CD4-positive, alpha-beta memory T cell (primary cell): ENCODE measurements at places on chromosomes 3 and 15.

DNA sequence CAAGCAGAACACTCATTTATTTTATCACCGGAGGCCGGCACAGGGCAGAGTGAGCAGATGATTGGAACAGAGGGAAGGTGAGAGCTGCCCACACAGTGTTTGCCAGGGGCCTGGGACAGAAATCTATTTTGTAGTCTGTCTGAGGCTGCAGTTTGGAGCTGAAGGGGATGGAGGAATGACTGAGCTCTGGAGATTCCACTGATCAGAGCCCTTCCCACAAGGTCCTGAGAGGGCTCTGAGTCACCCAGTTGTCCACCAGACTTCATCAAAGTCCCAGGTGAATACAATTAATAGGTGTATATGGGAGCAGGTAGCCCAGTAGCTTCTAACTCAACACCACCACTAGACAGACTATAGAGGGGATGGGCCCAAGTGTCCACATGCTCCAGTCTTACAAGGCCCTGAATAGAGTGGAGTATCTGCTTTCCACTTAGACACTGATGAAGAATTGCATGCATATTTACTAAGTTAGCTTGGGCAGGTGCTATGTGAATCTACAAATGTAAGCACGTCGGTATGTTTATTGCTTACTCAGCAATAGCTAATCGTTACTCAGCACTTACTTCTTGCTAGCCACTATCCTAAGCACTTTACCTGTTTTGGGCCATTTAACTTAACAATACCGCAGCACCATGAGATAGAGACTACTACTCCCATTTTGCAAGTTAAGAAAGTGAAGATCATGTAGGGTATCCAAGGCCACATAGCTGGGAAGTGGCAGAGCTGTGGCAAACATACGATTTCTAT is 2.7 kb upstream of the STARD5 start:
- no peak for DNase-seq

GRCh38 chr3:46027021-46027705 is at the start of gene XCR1:
Gene XCR1 (minus strand): TSS chr3:46027483. CDS start chr3:46021947, 5,536 bp downstream.
- no peak for DNase-seq

- no peak for DNase-seq
Observed at GRCh38 chr3:126956361-126956760, 26.6 kb upstream of the PLXNA1 start.

DNA sequence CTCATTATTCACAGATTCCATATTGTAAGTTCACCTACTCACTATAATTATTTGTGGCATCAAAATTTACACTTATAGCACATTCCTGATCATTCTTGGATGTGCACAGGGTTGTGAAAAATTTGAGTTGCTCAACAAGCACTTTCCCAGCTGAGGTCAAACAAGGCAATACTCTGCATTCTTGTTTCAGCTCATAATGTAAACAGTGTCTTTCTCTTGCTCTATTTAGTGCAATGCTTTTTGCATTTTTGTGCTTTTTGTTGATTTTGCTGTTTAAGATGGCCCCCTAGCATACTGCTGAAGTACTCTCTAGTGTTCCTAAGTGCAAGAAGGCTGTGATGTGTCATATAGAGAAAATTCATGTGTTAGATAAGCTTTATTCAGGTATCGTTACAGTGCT is 66.7 kb upstream of the TNIK start:
- no peak for DNase-seq

GRCh38 chr3:183385698-183386613 is 42.5 kb downstream of the MCF2L2 start:
- peak; percentile 54 for DNase-seq

DNA sequence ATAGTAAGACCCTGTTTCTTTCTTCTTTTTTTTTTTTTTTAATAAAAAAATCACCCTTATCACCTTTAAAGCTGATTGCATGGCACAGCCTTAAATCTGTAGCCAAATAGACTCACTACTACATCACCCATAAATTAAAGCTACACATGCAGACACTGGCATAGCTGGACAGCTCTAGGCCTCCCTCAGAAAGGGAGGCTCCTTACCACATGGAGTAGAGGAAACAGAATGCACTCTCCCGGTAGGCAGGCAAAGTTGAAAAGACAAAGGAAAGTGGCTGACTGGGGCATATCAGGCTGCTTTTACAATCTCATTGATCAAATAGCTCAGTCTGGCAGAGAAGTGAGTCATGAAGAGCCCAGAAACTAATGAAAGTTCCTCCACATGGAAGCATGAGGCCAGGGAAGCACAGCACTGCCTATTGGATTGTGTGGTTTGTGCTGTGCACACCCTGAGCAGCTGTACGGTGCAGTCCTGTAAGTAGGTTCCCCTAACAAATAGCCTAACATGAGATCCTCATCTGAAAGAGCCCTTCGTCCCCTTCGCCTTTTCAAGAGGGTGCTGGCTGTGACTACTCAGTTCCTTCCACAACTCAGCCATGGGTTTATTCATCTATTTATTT is 32.7 kb upstream of the FAM98B start:
- no peak for DNase-seq

DNA sequence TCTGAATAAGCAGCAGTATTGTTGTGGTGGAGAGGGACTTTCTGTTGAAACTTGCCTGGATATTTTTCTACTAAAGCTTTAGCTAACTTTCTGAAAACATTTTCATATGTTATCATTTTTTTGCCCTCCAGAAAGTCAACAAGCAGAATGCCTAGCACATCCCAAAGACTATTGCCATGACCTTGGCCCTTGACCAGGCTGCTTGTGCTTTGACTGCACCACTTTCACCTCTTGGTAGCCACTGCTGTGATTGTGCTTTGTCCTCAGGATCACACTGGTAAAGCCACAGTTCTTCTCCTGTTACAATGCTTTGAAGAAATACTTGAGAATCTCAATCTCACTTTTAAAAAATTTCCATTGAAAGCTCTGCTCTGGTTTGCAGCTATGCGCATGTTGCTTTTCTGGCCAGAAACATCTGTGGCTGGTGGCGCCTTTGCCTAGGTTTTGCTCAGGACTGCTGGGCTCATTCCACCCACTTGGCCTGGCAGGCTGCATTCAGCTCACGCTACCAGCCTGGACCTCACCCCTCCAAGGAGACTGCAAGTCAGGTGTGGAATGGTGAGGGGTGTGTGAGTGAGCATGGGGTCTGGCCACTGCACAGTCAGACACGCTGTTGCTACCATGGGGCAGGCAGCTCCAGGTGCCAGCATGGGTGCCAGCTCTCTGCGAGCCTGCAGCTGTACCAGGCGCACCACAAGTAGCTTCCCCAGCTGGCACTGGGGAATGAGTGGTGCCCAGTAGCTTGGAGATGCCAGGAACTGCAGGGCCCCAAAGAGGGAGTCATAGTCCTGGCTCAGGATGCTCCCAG is 89.8 kb upstream of the TNFSF10 start:
- no peak for DNase-seq

DNA sequence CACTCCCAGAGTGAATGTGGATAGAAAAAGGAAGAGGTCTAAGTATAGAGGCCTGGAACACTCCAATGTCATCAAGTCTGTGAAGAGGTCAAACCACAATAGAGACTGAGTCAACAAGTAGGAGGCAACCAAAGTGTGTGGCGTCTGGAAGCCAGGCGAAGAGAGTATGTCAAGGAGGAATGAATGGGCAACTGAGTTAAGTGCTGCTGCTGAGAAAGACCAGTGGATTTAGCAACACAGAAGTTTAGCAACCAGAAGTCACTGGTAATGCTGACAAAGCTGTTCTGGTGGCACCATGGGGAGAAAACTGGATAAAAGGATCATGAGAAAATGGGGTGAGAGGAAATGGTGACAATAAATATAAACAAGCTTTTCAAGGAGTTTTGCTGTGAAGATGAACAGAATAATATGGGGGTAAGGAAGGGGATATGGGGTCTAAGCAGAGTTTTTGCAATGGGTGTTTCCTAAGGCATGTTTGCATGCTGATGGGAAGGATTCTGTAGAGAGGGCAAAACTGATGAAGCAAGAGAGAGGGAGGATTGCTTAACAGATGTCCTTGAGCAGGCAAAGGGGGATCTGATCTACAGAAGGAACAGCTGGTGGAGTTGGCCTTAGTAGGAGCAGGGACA is 38.4 kb downstream of the PCOLCE2 start:
- no peak for DNase-seq
